ENCODE measurements at places on chromosomes 3 and 15. TPM values are rescaled to one million over a fixed set of nuclear protein-coding genes. Genes with fewer than 3 reads are reported as not detected.

GRCh38 chr3:49699281-49699979 lies 10.1 kb downstream of the RNF123 start:
- DNase-seq: no peak

Gene MNS1
- total RNA-seq: 0.74 TPM

DNA sequence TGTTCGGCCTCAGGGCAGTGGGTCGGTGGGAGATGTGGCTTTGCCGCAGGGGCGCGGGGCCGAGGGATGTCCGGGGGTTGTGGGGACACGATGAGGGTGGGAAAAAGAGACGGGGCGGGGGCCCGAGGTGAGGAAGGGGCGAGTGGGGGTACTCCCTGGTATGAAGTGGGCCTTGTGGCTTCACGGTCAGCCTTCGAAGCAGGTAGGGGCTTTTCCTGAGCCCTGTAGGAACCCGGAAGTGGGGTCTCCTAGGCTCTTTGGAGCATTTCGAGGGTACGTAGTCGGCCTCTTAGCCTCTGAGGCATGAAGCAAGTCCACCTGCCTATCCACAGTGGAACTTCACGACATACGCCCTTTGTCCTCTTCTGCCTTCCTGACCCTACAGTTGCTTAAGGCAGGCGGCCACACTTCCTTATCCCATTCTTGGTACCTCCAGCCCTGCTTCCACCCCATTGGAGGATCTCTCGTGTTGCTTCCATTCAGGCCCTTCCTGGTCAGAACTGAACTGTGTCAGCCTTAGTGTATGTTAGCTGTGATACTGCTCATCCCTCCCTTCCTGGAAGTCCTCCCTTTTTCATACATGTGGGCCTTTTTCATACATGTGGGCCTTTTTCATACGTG lies 389 bp downstream of the ARPC4 start:
- peak; percentile 69 for DNase-seq

- no peak for DNase-seq
These were observed 740.5 kb downstream of the ROBO2 start for GRCh38 chr3:77780278-77780996.

DNA sequence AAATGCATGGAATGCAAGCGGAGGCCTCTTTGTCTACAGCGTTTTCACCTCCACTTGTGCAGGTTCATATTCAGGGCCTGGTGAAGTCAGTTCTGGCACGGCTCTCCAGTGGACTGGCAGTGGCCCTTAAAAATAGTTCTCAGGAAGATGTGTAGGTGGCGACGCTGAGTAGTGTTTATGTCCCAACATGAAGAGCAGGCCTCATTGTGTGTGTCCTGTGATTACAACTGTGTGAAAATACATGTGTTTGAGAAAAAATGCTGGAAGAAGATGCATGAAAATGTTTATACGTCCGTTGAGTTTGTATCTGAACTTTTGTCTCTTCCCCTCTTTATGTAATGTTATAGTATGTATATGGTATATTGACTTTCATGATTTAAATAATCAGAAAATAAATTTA lies 7.2 kb downstream of the LIPC start:
- peak; percentile 84 for DNase-seq

Gene EHD4
- total RNA-seq: 128 TPM

DNA sequence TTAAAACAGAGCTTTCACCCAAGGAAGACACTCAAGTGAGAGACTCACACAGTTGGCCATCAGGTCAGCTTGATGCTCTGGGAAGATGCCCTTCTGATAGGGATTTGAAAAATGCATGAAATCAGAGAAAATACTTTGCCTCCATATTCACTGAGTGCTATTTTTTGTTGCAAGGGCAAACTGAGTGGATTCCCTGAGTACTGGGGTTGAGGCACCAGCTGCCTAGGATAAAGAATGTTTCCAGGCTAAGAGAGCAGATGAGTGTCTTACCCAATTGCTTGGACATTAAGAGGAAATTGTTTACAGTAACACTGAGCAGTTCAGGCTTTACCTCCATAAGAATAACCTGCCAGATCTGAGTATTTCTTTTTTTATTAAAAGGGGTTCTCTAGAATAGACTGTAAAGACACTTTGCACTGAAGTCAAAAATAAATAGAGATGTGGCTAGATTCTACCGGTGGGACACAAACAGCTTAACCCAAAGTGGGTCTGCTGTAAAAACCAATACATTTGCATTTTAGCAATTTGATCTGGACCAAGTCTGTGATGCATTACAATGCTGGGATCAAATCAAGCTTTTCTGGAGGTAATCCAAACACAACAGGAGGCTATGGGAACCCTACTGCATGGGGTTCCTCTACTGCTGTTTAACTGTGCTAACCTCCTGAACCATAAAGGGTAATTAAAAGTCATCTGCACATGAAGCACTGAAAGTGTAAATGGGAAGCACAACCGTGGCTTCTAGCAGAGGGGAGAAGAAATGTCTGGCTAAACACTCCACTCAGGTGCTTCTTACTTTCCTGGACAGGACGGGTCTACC lies 238.8 kb upstream of the WNT5A start:
- DNase-seq: no peak

DNA sequence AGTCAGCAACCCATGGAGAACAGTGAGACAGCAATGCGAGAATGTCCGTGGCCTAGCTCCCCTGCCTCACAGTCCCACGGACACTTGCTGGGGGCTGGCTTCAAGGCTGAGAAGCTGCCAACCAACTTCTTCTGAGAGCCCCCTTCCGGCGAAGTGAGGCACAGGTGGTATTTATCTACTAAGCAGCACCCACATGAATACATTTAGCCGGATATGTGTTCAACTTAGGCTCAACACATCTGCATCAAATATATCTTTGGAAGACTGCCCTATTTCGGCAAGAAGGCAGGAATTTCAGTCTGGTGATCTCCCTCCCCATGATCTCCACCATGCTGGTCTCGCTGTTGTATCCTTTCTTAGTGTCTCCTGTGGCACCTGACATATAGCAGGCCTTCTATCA lies 340.9 kb upstream of the NR2E3 start:
- no peak for DNase-seq

GRCh38 chr15:51366920-51367319 lies 25.5 kb downstream of the GLDN start:
- peak; percentile 7 for DNase-seq

GRCh38 chr3:39515681-39516441 lies 48.4 kb downstream of the MOBP start:
- no peak for DNase-seq

- peak; percentile 37 for DNase-seq
These were observed 1.7 kb downstream of the EPB42 start for GRCh38 chr15:43218908-43219706.

GRCh38 chr3:101010296-101010695 lies 17.1 kb upstream of the ABI3BP start:
- peak; percentile 41 for DNase-seq

DNA sequence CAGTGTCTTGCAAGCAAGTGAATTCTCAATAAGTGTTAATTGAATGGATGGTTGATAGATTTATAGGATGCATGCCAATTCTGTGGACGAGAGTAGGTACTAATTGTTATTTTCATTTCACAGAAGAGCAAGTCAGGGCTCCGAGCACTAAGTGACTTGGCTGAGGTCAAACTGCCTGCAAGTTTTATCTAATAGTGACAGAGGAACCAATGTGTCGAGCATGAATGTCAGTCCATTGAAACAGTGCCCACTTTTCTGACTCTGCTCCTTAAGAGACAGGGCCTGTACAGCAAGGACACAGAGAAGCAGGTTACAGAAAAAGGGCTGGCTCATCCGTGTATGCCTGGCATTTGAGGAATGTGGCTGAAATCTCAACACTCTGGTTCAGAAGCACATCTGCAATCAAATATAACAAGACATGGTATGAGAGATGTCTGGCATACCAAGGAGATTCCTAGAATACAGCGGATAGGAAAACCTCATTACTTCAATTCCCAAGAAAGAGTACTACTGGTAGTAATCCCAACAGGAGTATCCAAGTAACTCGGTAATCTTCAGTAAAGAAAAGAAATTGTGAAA lies 6.0 kb upstream of the B3GNT5 start:
- DNase-seq: no peak

- peak; percentile 73 for DNase-seq
These were observed 682 bp downstream of the CLDND1 start for GRCh38 chr3:98521897-98522543.

Data from dermis blood vessel endothelial cell (primary cell).